ENCODE measurements at places on chromosomes 13 and 19.

GRCh38 chr13:67964986-67965385, 734.9 kb upstream of the PCDH9 start:
- no peak for DNase-seq

DNA sequence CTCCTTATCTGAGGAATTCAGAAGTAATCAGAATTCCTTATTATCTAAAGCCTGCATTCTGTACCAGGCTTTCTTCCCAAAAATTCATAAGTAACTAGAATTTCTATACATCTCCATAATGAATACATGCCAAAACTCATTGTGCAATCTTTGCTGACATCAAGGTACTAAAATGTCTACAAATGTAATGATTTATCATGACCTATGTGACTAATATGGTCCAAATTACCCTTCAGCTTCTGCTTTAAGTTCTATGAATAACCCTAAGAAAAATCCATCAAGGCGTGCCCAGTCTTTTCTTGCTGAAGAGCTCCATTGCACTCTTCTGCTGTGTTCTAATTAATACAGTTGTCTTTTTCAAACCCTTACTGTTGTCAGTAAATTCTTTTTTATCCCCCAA, 58.5 kb upstream of the SLITRK1 start:
- DNase-seq, result no peak

DNA sequence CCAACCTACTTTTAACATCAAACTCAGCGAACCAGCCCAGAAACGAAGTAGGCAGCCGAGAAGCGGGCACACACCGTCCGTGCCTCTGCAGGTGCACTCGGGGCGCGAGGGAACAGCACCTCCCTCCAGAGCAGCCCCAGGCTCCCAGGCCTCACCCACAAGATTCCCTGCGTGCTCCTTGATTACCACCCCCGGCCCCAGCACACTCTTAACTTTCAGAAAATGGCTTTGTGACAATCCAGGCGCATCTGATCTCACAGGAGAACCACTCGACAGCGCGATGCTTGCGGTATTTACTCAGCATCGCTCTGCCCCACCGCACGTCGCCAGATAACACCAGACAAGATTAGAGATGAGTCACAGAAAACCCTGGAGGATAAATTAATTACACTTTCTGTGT, 134.9 kb upstream of the SPACA7 start:
- no peak for DNase-seq

- DNase-seq, result no peak
Observed at GRCh38 chr13:24663586-24663985, 16.6 kb upstream of the ATP12A start.

DNA sequence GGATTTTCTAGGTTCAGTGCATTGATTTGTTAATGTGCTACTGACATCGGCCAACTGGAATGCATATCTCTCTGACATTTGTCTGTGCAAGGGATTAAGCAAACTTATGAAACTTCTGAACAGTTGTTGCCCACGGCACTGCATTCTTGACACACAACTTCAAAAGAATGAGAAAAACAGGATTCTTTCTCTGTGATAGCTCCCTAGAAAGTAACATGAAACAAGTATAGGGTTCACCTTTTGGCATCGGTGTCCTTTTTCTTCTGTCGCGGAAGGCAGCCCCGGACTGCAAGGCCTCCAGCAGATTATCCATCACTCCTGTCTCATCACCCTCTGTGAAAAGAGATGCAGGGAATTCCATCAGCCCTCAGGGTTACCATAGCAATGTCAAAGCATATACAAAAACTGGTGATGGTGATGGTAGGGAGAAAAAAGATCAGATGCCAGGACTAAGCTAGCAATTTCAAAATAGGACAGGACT, 389.2 kb downstream of the DIAPH3 start:
- no peak for DNase-seq

- DNase-seq, result no peak
Observed at GRCh38 chr13:100751826-100752225, 77.2 kb upstream of the TMTC4 start.

- no peak for DNase-seq
Observed at GRCh38 chr13:80338781-80339562, 2.0 kb downstream of the SPRY2 start.

- no peak for DNase-seq
Observed at GRCh38 chr19:6730941-6731670, 6.3 kb downstream of the GPR108 start.

DNA sequence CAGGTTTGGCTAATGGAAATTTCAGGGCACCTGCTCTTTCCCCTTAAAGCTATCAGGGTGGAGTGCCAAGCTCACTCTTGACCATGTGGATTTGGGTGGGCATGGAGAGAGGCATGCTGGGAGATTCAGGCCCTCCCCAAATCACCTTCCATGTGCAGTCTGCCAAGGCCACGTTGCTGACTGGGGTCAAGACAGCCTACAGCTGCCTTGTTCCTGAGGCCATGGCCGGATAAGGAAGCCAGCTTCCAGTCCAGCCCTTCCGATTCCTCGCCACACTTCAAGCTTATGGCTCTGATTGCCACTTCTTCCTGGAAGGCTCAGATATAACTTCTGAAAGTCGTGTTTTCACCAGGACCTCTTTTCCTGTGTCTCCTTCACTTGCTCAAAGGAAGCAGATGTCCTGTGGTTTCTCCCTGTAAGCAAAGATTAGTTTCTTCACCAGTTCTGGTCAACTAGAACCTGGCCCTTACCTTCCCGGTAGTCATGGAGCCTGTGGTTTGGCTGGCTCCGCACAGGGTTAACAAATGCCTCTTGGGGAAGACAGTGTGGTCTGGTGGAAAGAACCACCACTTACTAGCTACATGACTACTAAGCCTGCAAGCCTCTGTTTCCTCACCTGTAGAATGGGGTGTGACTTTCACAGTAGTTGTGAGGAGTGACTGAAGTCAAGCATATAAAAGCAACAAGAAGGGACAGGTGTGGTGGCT, 16.1 kb upstream of the TPT1 start:
- no peak for DNase-seq

GRCh38 chr13:79966493-79966895, 374.4 kb downstream of the SPRY2 start:
- no peak for DNase-seq

- DNase-seq, result no peak
Observed at GRCh38 chr13:80823472-80823871, 482.5 kb upstream of the SPRY2 start.

DNA sequence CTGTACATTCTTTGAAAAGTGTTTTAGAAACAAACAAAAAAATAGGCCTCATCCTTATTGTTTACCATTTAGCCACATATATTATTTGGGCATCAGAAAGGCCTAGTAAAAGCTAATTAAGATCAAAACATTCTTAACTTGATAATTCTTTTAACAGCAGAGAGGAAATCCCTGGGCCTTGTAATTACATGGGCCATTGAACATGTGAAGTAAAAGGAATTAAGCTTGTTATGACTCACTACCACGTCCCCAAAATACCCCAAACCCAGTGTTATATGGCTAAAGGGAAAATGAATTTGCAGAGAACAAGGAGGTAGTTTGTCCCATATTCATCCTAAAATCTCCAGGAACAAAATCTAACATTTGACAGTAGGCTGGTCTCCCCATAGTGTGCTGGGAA, 439.8 kb downstream of the ITGBL1 start:
- DNase-seq, result no peak

DNA sequence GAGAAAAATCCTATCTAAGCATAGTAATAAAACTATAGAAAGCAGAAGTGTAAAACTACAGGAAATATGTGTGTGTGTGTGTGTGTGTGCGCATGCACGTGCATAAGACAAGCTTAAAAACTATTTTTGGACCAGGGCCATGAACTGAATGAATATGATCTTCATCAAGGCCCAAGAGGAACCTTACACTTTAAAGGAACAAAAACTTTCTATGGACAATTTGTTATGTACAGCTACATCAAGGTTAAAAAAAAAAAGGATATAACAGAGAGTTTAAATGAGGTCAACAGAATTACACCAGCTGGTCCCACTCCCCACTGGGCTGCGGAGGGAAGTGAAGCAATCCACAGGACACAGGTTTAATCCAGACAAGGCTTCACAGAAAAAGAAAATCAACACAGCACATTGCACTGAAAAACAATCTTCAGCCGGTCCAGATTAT, 151.1 kb downstream of the LHFPL6 start:
- no peak for DNase-seq

GRCh38 chr13:112444416-112445399, 68.6 kb downstream of the SPACA7 start:
- DNase-seq, result no peak

DNA sequence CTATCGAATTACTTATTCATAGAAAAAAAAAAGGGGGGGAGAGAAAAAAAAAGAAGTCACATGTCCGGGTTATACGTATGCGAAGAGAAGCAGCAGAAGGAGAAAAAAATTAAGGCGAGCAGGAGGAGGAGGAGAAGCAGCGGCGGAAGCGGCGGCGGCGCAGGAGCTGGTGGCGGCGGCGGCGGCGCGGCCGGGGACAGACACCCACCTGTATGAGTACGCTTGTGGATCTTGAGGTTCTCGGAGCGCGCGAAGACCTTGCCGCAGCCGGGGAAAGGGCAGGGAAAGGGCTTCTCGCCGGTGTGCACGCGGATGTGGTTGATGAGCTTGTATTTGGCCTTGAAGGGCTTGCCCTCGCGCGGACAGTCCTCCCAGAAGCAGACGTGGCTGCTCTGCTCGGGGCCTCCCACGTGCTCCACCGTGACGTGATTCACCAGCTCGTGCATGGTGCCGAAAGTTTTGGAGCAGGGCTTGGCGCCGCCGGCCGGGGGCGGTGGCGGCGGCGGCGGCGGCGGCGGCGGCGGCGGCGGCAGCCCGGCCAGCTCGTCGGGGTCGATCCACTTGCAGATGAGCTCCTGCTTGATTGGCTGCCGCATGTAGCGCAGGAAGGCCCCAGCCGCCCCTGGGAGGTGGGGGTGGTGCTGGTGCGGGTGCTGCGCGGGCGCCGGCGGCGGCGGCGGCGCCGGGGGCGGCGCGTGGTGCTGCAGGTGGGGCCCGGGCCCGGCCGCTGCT, 1.5 kb downstream of the ZIC5 start:
- no peak for DNase-seq

GRCh38 chr13:114079601-114080536, 52.6 kb downstream of the RASA3 start:
- DNase-seq, result no peak

- DNase-seq, result no peak
Observed at GRCh38 chr13:23175920-23176319, 4.9 kb upstream of the SGCG start.

GRCh38 chr19:19176950-19177349, 6.9 kb upstream of the MEF2B start:
- DNase-seq, result no peak

DNA sequence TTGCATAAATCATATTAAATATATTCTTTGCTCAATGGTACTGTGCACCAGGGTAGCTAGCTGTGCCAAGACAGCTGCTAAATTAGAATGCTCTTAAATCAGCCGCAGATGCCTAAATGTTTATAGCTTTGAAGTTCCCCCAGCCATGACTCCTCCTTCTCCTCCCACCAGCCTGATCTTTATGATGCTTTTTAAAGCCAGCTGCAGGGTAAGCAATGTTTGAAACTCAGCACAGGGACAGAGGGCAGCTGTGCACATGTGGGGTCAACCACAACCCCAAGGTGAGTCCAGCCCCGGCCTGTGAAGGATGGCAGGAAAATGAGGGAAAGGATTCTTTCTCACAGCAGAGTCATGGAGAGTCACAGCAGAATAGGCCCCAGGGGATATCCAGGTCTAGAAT, 635.7 kb downstream of the UQCRFS1 start:
- no peak for DNase-seq

GRCh38 chr13:31167490-31167889, 5.8 kb upstream of the HSPH1 start:
- DNase-seq, result no peak

DNA sequence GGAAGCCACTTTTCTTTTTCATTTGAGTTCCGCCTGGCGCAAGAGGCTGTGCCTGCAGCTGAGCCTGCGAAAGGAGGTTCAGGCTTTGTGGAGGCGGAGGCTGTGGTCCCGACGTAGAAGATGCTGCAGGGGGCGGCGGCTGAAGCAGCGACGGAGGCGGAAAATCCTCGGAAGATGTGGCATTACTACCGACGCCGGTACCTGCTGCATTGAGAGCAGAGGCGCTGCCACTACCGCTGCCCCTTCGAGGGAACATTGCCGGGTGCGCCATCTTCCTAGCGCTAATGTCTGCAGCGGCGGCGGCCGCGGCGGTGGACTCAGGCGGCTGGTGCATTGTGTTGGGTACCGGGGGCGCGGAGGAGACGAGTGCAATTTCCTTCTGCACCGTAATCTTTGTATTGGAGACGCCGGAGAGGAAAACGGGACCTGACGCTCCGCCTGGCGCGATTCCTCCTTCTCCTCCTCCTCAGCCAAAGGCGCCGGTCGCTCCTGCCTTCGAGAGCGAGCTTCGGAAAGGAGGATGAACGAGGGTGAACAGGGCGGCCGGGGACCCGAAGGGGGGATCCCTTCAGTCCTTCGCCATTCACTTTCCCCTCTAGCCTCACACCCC, at the start of gene TSC22D1:
TSC22D1 (minus strand) TSS at position 590 of the 610 bp plus-strand sequence; CDS start at position 334, 256 bp downstream.
- DNase-seq, result peak; percentile 78

DNA sequence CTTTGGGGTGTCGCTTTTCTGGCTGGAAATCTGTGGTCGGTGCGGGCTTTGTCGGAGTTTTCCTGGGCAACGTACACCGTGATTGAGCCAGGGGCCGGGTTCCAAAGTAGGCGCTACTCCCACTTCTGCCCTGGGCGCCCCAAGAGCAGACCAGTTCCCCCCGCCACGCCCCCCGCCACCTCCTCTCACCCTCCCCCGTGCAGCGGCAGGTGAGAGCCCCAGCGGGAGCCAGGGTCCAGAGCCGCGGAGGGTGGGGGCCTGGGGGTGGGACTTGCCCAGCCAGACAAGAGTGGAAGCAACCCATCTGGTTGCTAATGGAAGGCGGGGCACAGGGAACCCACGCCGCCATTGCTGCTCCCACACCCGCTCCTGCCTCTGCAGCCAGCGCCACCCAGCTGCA, 2195.9 kb downstream of the PCDH9 start:
- DNase-seq, result no peak

DNA sequence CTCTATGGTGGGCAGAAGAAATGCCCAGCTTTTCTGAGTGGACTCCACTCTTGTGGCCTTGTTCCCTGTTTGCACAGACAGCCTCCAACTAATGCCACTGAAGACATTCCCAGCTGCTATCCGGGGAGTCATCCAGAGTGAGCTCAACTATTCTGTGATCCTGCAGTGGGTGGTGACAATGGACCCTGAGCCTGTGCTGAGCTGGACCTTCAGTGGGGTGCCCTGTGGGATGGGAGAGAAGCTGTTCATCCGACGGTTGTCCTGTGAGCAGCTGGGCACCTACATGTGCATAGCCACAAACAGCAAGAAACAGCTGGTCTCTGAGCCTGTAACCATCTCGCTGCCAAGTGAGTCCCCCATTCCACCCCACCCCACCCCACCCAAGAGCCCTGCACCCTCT, 10.3 kb downstream of the IGSF23 start:
- DNase-seq, result no peak
